ENCODE measurements at places on chromosomes 2 and 18.

DNA sequence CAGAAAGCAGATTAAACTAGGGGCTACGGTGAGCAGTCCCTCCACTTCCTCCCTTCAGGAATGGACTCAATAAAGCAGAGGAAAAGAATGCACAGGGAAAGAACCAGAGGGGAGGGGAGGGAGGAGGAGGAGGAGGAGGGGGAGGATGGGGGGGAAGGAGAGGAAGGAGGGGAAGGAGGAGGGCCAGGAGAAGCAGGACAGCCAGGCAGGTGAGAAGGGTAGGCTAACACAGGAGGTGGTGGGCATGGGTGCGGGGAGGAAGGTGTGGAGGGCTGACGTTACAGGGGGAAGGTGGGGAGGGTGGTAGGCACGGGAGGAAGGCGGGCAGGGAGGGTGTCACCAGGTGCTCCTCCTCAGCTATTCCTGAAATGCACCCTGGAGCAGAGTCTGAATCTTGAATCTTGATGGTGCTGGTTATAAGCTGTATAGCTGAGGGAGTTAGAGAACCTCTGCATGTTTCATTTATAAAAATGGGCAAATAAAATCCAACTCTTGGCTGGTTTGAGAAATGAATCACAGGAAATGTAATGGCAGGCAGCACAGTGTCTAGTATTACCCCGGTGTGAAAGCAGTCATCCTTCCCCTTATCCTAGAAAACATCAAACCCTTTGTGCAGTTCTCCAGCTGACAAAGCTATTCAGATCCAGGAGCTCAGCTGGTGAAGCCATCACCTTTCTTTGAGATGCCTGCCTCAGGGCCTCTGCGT, 3.4 kb downstream of the TMEM18 start:
- no peak for DNase-seq

- no peak for DNase-seq
Measured at GRCh38 chr2:109715313-109715805, 78.7 kb upstream of the RGPD5 start.

GRCh38 chr2:240896871-240897692, 1.1 kb upstream of the MAB21L4 start:
- DNase-seq = no peak

DNA sequence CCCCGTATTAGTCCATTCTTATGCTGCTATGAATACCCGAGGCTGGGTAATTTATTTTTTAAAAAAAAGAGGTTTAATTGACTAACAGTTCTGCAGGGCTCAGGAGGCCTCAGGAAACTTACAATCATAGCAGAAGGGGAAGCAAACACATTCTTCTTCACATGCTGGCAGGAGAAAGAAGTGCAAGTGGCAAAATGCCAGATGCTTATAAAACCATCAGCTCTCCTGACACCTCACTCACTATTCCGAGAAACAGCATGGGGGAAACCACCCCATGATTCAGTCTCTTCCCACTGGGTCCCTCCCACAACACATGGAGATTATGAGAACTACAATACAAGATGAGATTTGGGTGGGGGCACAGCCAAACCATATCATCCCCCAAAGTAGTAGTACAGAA, 2148.5 kb upstream of the PIK3C3 start:
- DNase-seq = no peak

GRCh38 chr2:88874063-88874657, 182.7 kb downstream of the RPIA start:
- peak; percentile 61 for DNase-seq

GRCh38 chr2:45975752-45976517, 321.3 kb upstream of the EPAS1 start:
- no peak for DNase-seq

DNA sequence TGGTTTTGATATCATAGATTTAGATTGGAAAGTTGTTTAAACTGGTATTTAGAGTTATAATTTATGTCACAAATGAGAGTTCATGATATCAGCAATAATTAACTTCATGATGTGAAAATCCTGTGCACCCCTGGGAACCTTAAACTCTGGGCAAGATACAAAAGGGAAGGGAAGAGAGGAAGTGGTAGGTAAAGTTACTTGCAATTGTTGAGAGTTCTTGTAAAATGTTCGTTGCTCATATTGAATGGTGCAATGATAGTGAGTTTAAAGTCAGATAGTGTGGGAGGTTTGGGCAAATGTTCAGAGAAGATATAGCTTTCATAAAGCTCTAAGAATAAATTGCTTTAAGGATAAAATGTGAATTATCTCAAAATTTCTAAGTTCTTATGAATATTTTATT, 75.4 kb downstream of the SP110 start:
- no peak for DNase-seq

DNA sequence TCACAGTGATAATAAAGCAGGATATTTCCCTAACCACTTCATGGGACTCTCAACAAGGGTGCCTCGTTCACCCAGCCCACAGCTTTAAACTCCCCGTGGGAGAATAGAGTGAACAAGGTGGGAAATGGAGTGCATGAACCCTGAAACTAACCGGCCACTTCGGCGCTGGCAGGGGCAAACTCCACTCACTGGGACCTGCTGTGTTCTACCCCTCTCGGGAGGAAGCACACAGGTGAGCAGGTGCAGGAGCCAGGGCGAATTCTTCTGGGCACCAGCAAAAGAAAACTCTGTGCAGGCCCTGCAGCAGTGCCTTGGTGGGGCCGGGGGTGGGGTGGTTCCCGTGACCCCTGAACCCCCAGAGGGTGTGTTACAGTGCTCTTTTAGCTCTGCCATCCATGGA, 2029.1 kb upstream of the LRRTM1 start:
- no peak for DNase-seq
